Stimulated activated CD4-positive, alpha-beta T cell treated with anti-CD3 and anti-CD28 coated beads, Interleukin-4, amount 100 ng/mL, for 24 hours (primary cell): ENCODE measurements at places on chromosomes 2 and 18.

DNA sequence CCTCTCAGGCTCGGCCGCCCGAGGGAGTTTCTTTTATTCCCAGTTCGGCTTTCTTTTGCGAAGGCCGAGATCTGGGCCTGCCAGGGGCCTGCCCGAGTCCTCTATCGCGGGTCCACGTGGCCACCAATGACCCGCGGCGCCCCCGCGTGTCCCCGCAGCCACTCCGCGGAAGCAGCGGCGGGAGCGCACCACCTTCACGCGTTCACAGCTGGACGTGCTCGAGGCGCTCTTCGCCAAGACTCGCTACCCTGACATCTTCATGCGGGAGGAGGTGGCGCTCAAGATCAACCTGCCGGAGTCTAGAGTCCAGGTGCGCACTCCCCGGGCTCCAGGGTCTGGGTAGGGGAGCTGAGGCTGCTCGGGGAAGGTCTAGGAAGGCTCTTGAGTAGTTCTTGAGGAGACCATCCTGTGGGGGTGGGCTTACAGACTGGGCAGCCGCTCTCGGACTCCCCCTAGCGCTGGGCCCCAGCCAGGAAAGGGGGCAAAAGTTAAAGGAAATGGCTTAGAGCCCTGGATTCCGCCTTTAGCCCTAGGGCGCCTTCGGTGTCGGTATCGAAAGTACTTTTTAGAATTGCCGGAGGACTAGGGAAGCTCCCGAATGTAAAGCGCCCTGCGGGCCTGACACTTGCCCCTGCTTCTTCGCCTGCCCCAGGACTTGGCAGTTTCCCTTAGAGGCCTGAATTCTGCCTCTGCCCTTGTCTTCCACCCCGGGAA, 3.4 kb downstream of the OTX1 start:
- DNase-seq, result no peak

DNA sequence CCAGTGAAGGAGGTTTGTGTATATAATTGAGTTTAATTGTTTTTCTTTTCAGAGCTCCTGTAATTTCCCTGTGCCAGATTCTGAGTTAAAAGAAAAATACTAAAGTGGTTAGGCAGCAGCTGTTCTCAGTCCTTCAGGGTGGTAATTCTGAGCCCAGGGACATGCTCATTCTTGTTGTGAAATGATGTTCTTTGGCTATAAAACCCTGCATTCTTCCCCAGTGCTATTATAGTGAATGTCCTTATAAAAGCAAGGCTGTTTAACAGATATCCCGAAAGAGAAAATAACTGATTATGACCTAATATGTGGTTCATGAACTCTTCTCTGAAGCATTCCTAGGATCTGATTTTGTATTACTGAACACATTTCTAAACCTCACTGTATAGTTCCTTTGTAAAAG, 34.0 kb downstream of the ADAM23 start:
- no peak for DNase-seq

- DNase-seq, result no peak
These were observed 750 bp downstream of the STRADB start for GRCh38 chr2:201452058-201452921.

GRCh38 chr2:164146441-164146840, 410.6 kb upstream of the FIGN start:
- no peak for DNase-seq

DNA sequence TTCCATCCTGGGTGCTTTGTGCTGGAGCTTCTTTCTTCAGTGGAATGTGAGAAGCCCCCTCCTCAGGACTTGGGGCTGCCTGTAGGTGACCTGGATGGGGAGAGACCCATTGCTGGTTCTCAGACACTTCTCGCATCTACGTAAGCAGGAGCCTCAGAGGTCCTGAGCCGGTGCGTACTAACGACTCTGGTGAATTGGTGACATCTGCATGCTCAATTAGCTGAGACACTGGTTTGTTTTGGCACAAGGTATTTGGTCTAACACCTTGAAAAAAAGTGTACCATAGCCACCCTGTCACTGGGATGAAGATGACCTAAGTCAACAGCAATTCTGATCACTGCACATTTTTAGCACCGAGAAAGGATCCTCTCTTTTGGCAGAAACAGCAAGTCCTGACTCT, 57.7 kb downstream of the LRRC30 start:
- DNase-seq, result no peak

GRCh38 chr2:136363900-136364299, 246.0 kb upstream of the CXCR4 start:
- DNase-seq, result no peak

DNA sequence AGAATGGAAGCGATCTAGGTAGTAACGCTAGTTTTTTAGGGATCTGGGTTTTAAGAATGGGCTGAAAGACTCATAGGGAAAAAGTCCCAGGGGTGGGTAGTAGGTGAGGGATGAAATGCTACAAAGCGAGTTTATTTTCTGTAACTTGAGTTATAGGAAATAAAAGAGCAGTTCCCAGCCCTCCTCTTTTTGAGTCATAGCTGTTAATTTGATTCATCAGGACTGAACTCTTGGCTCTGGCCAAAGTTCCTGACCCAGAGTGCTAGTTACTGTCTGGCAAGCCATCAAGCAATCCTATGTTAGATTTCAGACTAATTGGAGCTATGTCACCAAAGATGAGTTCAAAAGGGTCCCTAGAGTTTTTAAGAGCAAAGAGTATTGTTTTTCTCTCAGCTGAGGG, 17.4 kb upstream of the NOSTRIN start:
- no peak for DNase-seq

GRCh38 chr18:50629148-50629631, 69.3 kb downstream of the MAPK4 start:
- DNase-seq, result no peak
